Femur (tissue), 1 donor: ENCODE measurements at places on chromosomes 1 and 21.

GRCh38 chr1:6012529-6013318 lies 20.5 kb upstream of the NPHP4 start:
- DNase-seq, result no peak

GRCh38 chr1:119046785-119047438 lies 58.8 kb upstream of the TBX15 start:
- no peak for DNase-seq

GRCh38 chr1:107363154-107363553 lies 222.3 kb downstream of the NTNG1 start:
- DNase-seq, result no peak

GRCh38 chr1:203478986-203479385 lies 3.4 kb downstream of the PRELP start:
- no peak for DNase-seq

DNA sequence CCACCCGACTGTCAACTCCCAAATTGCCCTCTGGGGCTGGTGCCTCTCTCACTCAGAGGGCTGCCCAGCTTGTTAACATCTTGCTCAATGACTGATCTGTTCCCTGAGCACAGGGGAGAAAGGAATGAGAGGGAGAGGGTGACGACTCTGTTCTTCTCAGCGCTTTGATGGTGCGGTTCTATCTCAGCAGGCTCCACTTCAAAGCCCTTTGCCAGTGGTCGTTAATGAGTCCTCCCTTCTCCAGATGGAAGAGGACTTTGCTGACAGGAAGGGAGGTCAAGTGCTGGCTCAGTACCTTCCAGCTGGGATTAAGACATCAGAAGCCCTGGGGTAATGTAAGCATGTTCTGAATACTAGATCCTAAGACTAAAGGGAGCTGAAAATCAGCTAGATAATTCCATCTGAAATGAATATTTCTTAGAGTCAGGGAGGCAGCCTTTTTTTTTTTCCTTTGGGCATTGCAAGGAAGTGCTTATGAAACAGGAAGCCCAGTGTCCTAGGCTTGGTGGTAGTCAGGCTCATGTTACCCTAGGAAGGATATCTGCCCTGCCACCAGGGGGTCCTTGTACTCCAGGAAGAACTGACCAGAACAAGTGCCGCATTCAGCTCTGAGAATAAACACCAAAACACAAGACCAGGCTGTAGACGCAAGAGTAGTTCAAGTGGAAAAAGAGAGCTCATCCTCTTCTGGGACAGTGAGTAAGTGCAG lies 4.7 kb downstream of the FMOD start:
- no peak for DNase-seq

- no peak for DNase-seq
These were observed 78.2 kb downstream of the SLC66A1 start for GRCh38 chr1:19390166-19390850.

DNA sequence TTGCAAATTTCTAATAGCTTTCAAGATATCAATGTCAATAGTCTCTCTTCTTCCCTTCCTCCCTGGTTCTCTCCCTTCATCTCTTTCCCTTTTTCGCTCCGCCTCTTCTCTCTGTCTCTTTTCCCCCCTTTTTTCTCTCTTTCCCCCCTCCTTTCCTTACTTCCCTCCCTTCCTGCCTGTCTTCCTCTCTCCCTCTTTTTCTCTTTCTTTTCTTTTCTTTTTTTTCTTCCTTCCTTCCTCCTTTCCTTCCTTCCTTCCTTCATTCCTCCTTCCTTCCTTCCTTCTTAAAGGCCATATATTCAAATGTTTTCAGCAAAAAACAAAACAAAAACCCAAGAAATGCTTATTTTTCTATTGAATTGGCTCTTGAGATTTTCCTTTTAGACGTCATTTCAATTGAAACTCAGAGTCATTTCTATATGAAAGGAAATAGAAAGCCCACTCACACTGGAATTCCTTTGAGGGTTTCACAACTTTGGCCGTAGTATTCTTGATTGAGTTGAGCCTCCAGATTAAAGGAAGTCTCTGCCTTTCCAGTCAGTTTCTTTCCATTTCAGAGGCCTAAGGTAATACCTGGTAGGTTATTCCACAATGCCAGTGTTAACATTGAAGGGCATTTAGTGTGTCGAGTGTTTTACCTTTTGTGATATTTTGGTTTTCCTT lies 551.5 kb downstream of the LMO4 start:
- DNase-seq, result no peak

DNA sequence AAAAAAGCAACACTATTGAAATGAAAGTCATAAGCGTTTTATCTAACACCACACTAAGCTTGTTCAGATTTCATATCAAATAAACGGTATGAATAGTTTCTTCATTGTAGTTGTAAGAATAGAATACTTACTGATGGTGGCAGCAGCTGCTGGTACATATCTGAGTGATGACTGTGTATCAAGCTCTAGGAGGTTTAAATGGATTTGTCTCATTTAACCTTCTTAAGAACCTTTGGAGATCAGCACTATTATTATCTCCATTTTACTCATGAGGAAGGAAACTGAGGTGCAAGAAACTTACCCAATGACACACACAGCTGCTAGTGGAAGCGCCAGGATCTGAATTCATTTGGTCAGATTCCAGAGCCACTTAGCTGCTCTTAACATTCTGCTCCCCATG lies 104.0 kb downstream of the EIF4G3 start:
- no peak for DNase-seq

GRCh38 chr21:17798796-17799195 lies 20.4 kb downstream of the C21orf91 start:
- no peak for DNase-seq
